ENCODE measurements at places on chromosomes 5 and 9. TPM values are rescaled to one million over a fixed set of nuclear protein-coding genes. Genes with fewer than 3 reads are reported as not detected.

- H3K4me3 ChIP-seq: no peak overlapping the region
- no peak for DNase-seq
- H3K27me3 ChIP-seq: no peaks in the 10 kb centered on the region
- no peaks in the 10 kb centered on the region for H3K4me1 ChIP-seq
These were observed 9.3 kb downstream of the PTGER4 start for GRCh38 chr5:40688996-40689395.

GRCh38 chr5:42022383-42022972, 97.4 kb downstream of the FBXO4 start:
- H3K27ac ChIP-seq: no peak overlapping the region
- H3K36me3 ChIP-seq: no peaks in the 10 kb centered on the region
- no peak overlapping the region for H3K4me3 ChIP-seq
- DNase-seq: no peak
- no peaks in the 10 kb centered on the region for H3K27me3 ChIP-seq

DNA sequence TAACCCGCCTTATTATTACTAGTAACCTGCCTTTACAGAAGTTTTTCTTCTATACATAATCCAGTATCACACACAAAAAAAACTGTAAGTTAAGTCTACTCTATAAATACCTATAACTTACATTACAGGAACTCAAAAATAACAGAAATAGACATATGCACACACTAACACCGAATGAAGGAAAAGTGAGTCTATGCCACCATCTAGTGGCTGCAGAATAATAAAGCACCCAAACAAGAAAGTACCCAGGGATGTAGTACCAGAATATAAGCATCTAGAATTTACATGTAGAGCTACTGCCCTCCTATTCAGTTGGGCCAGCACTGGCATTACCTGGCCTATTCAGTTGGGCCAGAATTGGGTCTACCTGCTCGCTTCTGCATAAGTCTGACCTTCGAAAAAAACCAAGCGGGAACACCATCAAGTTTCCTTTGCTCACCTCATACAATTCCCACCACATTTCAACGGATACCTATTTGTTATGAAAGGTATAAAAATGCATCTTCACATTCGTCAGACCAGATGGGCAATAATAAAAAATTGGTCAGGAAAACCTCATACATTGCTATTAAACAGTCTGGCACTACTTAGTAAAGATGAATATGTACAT, 4.0 kb upstream of the NIPSNAP3A start:
- no peak overlapping the region for H3K4me3 ChIP-seq
- DNase-seq: no peak
- no peaks in the 10 kb centered on the region for H3K36me3 ChIP-seq

C5orf58 gene
- not detected for total RNA-seq

- no peak overlapping the region for H3K4me3 ChIP-seq
- DNase-seq: no peak
- no peaks in the 10 kb centered on the region for H3K4me1 ChIP-seq
These were observed 70.9 kb downstream of the SPRY4 start for GRCh38 chr5:142253938-142254337.
